C1 segment of cervical spinal cord (tissue), 14 donors: ENCODE measurements at places on chromosomes 11 and 22.

- DNase-seq = no peak
Measured at GRCh38 chr11:131370090-131370751, at the start of gene NTM. NTM (plus strand) TSS chr11:131370615.

DNA sequence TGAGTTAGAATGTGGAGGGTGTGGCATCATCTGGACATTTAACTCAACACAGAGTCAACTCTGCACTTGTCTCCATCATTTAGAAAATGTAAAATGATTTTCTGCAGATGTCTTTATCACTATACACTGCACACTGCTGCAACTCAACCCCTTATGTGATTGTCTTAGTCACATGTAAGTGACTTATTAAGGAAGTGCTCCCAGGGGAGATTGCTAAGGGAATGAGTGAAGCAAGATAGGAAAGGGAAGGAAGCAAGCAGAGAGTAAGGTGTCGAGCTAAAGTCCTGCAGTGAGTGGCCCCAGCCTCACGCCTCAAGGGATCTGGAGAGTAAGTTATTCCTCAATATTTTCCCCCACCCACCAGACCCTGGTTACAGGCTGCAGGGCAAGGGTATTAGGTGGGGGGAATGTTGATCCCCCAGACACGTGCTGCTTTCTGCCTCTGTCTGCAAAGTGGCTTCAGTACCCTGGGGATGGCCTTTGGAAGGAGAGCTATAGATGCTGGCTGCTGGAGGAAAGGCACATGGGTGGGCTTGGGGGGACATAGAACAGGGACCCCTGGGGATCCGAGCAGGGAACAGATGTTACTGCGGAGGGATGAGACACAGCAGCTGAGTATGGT lies 7.2 kb upstream of the CBX6 start:
- no peak for DNase-seq

GRCh38 chr22:48083502-48083901 lies 1321.1 kb downstream of the TBC1D22A start:
- no peak for DNase-seq

- DNase-seq = no peak
Measured at GRCh38 chr11:8715501-8715900, 32.9 kb downstream of the RPL27A start.

- no peak for DNase-seq
Measured at GRCh38 chr11:28618416-28618815, 510.2 kb downstream of the METTL15 start.

DNA sequence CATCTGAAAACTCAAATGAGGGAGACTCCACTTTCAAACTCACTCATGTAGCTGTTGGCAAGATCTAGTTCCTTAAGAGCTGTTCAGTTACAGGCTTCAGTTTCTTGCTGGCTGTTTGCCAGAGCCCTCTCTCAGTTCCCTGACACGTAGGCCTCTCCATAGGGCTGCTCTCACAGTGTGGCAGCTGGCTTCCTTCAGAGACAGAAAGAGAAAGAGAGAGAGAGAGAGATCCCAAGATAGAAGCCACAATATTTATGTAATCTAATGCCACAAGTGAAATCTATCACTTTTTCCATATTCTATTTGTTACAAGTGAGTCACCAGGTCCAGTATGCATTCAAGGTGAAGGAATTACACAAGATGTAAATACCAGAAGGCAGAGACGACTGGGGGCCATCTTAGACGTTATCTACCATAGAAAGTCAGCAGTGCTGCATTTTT lies 168.8 kb downstream of the RCN1 start:
- DNase-seq = peak; percentile 1

DNA sequence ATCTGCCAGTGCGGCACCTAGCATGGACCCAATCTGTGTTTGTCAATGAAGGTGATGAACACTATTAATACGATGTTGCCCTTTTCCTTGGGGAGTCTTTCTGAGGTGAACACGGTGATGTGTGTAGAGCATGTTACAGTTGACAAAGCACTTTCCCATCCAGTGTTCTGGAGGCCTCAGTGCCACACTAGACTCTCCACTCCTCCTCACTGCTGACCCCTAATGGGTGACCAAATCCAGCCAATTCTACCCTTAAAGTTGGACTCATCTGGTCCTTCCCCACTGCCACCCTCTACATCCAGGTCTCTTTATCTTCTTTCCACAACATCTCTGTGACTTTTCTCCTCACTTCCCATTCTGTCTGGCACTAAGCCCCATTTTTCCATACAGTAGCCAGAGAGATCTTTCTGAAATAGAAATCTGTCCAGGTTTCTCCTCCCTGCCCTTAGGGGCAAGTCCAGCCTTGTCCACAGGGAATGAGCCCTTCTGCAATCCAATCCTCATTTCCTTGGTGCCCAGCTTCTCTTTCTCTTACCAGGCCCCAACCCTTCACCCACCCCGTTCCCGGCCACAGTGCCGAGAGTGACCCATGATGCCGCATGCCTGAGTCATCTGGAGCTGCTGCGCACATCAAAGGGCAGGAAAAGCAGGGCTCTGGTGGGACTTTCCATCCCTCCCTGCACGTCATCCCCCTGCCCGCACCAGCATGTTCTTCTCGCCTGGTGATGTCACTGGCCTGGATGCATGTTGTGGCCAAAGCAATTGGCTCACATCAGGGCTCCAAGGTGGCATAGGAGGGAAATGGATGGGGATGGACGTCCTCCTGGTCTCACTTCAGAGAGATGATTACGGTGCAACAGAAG lies 64.2 kb downstream of the RASSF10 start:
- DNase-seq = no peak
